AG09319 (cell line): ENCODE measurements at places on chromosomes 12 and 14.

GRCh38 chr12:49198431-49199155 lies 9.7 kb upstream of the TUBA1A start:
- DNase-seq: peak; percentile 75

- DNase-seq: no peak
Measured at GRCh38 chr14:95126906-95127530, 30.3 kb downstream of the DICER1 start.

DNA sequence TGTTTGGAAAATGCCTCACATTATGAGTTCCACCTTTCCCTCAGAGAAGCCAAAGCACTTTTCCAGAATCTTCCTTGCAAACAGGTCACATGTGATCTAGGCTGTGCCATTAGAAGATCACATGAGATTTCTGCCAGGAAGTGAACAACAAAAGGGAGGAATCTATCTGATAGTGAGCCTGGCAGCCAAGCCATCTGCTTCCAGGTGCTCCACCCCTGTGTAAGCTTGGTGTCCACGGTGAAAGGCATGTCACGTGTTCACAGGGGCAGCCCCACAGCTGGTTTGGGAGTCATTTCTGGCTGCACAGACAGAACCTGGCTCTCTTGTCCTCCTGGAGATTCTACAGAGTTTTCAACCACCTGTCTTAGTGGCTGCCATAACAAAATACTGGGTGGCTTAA lies 3.5 kb upstream of the KSR2 start:
- no peak for DNase-seq

- no peak for DNase-seq
Measured at GRCh38 chr14:62079038-62079437, 316.8 kb downstream of the SNAPC1 start.

DNA sequence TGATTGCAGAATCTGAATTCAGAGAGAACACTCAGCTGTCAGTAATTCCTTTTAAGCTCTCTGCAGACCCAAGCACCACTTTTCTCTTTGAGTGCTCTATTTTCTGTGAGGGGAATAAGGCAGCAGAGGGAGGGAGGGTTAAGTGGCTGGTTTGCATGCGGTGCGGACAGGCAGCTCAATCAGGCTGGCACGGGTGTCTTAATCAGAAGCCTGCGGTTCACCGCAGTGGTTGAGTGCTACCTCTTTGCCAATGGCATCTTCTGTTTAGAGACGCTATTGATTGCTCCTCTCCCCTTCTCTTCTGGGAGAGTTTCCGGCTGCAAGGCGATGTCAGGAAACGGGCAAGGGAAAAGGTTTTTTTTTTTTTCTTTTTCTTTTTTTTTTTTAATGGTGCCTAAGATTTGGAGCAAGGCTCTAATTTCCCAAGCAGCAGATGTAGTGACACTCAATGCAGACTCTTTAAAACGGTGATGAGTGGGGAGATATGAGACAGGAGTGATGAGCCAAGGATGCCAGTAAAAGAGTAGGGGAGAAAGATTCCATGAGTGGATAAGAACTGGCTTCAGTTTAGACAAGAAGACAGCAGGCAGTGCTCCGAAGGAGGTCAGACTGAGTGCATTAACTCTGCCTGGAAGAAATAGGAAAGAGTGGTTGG lies 533.7 kb upstream of the SEL1L start:
- no peak for DNase-seq

DNA sequence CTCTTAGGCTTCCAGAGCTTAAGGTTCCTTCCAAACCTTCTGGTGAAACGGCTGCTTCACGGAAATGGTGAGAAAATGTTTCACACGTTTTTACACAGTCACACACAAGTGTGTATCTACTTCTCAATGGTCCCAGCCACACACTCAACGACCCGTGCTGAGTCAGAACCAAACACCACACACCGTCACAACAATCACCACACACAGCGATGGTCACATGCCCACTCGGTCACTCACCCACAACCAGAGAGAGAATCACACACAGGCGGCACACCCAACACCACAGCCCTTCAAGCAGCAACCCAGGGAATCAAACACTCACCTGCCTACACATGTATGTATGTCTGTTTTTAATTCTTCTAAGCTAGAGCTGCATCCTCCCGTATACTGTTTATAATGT lies 12.6 kb upstream of the PLEKHD1 start:
- no peak for DNase-seq
